Astrocyte of the hippocampus (primary cell): ENCODE measurements at places on chromosomes 4 and X.

DNA sequence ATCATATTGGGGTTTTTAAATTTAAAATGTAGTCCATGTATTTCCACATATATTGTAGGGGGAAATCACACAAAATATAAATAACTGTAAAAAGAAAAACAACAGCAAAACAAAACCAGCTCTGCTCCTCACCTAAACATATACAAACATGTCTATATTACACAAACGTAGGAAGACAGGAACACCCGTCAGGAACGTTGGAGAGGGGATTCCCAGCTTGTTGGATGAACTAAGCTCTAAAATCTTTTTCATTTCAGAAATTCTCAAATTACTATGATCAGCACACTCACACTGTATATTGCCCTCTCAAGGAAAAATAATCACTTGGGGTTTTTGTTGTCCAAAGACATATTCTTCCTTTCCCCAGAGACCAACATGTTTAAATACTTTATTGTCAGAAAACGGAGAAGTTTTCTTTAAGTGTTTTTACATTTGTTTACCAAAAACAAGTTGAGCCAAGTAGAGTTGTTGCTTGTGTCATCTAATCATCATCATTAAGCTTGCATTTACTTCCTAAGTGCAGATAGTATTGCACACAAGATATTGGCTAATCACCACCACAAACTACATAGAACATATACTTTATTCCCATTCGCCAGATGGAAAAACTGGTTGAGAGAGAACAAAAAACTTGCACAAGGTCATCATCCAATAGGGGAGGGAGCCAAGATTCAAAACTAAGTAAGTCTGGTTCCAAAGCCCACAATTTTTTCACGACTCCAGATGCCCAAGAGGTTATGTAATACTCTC, 2.4 kb upstream of the TLR10 start:
- DNase-seq, result no peak

- DNase-seq, result peak; percentile 52
These were observed 108.1 kb downstream of the MID1 start for GRCh38 chrX:10512258-10512657.

DNA sequence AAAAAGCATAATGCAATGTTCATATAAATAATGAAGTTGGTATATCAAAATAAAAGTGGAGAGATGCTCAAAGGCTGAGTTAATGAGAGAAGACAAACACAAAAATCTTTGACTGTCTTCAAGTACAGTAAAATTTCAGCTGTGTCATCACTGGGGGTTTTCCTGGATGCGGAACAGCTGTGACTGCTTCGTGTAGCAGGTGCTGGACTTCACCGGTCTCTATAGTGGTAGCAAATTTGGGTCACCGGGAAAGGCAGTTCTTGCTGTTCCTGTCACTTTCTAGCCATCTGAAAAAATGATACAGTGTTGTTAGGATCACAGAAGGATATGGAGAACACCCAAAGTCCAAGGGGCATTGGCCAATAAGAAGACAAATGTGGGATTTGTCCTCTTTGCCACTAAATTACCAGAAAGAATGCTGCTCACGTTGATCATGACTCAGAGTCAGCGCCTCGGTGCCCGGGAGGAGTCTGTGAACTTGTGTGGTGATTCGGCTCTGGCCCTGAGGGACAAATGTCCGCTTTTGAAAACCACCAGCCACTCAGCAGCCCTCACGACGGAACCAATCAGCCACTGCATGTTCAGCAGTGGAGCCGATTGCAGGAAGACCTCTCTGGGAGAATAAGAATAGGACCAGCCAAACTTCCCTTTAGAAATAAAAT, 230.1 kb upstream of the FAT1 start:
- peak; percentile 25 for DNase-seq

GRCh38 chr4:42268824-42269223, 116.4 kb upstream of the BEND4 start:
- DNase-seq, result no peak

GRCh38 chr4:54586320-54586955, 71.3 kb upstream of the KIT start:
- DNase-seq, result peak; percentile 46

DNA sequence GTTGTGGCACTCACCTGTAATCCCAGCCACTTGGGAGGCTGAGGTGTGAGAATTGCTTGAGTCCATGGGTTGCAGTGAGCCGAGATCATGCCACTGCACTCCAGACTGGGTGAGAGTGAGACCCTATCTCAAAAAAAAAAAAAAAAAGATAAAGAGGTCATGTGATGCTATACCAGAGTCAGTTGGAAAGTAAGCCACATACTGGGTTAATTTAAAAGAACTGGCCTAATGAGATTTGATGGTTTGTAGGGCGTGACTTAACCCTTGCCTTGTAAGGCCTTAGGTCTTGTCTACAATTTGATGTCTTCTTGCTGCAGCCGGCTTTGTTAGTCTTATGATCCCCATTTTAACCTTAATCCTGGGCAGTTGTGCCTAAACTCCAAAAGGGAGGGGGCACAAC, 5.2 kb downstream of the MGST2 start:
- DNase-seq, result no peak

DNA sequence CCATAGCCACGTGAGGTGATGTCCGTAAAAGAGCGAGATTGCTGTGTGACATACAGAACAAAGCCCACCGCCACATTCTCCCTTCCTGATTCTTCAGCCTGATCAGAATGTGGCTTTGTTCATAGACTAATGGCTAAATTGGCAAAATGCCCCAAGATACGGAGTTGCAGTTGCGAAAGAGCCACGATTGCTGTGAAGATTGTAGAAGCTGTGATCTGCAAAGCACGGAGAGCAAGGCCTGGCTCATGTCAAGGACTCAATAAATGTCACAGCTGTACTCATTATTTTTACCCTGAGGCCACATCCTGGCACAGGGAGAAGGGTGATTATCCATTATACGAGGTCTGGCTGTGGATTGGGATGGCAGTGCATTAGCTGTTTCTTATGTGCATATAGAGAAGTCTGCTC, 34.2 kb downstream of the ARSD start:
- DNase-seq, result peak; percentile 37

- no peak for DNase-seq
These were observed 9.8 kb downstream of the TSPAN5 start for GRCh38 chr4:98648602-98649001.

DNA sequence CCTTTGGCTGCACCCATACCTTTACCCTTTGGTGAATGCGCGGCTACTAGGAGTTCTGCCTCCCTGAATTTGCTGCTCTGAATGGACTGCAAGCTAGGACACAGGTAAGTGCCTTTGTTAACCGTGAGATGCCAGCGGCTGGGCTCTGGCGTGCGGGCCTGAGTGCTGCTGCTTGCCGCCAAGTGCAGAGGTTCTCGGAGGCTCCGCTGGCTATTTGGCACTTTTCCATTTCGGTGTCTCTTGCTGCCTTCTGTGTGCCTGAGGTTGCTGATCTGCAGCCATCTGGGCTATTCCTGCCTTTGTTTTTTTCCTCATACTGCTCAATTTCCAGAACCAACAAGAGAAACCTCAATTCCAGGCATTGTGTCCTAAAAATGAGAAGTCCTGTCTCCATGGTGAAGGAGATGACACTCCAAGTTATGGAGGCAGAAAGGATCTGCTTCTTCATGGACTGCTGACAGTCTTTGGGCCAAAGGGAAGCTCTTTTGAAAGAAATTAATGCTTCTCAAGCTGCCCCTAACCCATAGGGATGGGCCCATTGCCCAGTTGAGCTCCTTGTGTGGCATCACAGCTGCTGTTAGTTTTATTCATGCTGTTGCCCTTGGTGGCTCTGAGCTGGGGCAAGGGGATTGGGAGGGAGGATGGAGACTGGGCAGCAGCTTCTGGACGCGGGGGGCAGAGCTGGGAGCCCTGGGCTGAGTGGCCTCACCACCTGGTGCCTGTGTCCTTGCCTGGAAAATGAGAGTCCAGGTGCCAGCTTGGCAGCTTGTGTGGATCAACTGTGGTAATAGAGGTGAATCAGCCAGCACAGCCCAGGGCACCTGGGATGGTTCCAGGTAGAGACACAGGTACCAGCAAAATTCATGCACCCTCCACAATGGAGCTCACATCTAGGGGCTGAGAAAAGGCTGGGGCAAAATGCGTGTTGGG, 3.8 kb upstream of the TBC1D14 start:
- no peak for DNase-seq

- DNase-seq, result no peak
These were observed 16.4 kb downstream of the HPGD start for GRCh38 chr4:174505892-174506291.

GRCh38 chr4:98930311-98930865, 1.5 kb upstream of the EIF4E start:
- no peak for DNase-seq

DNA sequence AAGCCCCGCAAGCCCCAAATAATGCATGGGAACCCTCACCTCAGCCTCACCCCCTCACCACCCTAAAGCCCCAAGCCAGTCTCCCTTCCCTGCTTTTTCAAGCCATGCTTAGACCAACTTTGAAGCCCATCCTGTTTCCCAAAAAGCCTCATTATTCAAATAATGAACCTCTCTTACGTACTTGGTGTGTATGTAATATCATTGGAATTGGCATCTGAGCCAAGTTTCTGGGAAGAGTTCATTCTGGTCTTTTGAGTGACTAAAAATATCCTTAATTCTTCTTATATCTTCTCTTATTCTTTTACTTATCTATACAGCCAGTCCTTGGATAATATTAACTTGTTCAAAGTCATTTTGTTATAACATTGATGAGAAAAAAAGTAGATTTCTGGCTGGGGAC, 875.8 kb upstream of the SLIT2 start:
- DNase-seq, result no peak

- no peak for DNase-seq
These were observed 371.6 kb downstream of the INPP4B start for GRCh38 chr4:142474398-142475087.

- DNase-seq, result peak; percentile 64
These were observed 458.1 kb downstream of the STIM2 start for GRCh38 chr4:27318740-27319139.

- DNase-seq, result no peak
These were observed 239.0 kb upstream of the JADE1 start for GRCh38 chr4:128570387-128570975.

DNA sequence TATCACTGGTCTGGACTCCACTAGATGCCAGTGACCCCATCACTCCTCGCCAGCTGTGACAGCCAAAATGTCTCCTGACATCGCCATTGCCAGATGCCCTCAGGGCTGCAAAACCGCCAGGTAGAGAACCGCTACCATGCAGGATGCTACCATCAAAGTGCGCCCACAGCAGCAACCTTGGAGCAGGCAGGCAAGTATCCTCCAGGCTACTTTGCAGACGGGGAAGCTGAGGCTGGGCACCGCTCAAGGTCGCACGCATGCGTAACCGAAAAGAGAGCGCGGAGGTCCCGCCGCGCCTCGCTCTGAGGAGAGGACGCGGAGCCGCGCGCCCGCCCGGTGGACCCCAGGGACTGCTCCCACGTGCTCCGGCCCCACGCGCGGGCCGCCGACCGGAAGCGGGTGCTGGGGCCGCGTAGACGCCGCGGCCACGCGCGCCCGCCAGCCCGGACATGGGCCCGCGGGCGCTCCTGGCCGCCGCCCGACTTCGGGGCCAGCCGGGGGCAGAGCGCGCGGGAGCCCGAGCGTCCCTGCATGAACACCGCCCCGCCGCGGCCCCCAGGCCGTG, at the start of gene STS:
TSS of gene STS (plus strand) at position 300 of the 565 bp plus-strand sequence. CDS start 105,488 bp downstream, outside the sequence.
- peak; percentile 70 for DNase-seq

GRCh38 chr4:184355111-184355604, 119.2 kb downstream of the IRF2 start:
- DNase-seq, result peak; percentile 73

DNA sequence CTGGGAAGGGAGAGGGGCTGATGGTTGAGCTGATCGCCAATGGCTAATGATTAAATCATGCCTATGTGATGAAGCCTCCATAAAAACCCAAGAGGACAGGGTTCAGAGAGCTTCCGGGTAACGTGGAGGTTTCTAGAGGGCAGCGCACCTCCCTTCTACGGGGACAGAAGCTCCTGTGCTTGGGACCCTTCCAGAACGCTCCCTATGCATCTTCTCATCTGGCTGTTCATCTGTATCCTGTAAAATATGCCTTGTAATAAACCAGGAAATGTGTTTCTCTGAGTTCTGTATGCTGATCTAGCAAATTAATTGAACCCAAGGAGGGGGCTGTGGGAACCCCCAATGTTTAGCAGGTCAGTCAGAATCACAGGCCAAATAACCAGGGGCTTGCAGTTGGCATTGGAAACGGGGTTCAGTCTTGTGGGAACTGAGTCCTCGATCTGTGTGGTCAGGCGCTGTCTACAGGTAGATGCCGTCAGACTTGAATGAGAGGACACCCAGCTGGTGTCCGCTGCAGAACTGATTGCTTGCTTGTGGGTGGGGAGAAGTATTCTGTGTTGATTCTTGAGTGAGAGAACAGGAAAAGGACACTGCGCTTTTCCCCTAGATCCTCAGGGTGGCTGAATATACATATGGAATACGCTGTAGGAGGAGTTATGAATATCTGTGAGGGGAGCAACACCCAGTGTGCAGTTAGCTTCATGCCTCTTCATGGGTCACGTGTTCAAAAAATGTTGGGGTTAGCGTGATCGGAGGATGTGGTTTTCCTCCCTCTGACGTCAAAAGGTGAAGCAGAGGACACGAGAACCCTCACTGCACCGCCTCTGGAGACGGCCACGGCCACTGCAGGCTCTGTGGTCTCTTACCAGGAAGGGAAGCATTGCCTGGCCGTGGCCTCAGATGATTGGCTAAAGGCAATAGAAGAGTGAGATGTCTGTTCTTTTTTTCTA, 29.2 kb downstream of the HTT-AS start:
- DNase-seq, result peak; percentile 27

- no peak for DNase-seq
These were observed 37.0 kb downstream of the STK26 start for GRCh38 chrX:132059973-132060540.

GRCh38 chr4:164904336-164904735, 27.4 kb downstream of the APELA start:
- DNase-seq, result no peak

DNA sequence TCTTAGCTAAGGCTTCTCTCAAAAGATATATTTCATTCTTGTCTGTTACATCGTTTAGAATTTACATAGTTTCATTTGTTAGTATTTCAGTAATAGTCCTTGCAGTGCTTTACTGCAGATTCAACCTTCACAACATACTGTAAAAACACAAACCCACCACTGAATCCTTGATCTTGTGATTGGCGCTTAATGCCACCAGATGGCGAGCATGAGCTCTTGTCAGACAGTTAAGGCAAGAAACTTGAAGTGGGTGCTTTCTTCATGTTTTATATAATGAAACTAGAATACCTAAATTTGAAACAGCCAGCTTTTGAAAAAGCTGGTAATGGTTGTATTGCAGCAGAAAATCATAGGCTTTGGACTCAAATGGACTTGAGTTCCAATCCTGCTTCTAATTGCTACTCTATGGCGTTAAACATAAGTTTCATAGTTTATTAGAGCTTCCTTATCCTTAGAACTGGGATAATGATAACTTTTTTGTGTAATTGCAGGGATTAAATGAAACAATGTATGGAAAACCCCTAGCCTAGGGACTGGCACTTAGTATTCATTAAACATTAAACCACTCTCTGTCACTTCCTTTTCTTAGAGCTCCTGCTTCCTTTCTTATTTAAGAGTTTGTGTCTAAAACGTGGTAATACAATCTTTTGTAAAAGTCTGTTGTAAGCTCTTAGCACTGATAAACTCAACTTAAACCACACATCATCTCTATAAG, 95.1 kb downstream of the USP9X start:
- peak; percentile 77 for DNase-seq
